A549 treated with GW870086 at 1 μM for 4 hours (cell line): ENCODE measurements at places on chromosomes 12 and 14. TPM values are rescaled to one million over a fixed set of nuclear protein-coding genes. Genes with fewer than 3 reads are reported as not detected.

Gene COCH
- total RNA-seq = 20.7 to 27.1 TPM (median 24.3 TPM) in 5 replicates

Gene SERPINA5
- total RNA-seq = 0.14 to 0.29 TPM (median 0.17 TPM) in 4 of 5 replicates, not detected in the other

Gene CCDC38
- total RNA-seq = 0.07 to 0.16 TPM (median 0.11 TPM) in 4 of 5 replicates, not detected in the other

Gene SERPINA3
- 9.1 to 10.6 TPM (median 10.1 TPM) in 5 replicates for total RNA-seq

Gene DACT1
- total RNA-seq = 0.44 to 0.73 TPM (median 0.48 TPM) in 5 replicates

Gene KCNC2
- not detected in 5 replicates for total RNA-seq
